Activated CD4-positive, alpha-beta memory T cell treated with anti-CD3 and anti-CD28 coated beads, Interleukin-2, amount 10 ng/mL, durations not matched to agents 7 days and 5 days (primary cell): ENCODE measurements at places on chromosomes 2 and 18. TPM values are rescaled to one million over a fixed set of nuclear protein-coding genes. Genes with fewer than 3 reads are reported as not detected.

DNA sequence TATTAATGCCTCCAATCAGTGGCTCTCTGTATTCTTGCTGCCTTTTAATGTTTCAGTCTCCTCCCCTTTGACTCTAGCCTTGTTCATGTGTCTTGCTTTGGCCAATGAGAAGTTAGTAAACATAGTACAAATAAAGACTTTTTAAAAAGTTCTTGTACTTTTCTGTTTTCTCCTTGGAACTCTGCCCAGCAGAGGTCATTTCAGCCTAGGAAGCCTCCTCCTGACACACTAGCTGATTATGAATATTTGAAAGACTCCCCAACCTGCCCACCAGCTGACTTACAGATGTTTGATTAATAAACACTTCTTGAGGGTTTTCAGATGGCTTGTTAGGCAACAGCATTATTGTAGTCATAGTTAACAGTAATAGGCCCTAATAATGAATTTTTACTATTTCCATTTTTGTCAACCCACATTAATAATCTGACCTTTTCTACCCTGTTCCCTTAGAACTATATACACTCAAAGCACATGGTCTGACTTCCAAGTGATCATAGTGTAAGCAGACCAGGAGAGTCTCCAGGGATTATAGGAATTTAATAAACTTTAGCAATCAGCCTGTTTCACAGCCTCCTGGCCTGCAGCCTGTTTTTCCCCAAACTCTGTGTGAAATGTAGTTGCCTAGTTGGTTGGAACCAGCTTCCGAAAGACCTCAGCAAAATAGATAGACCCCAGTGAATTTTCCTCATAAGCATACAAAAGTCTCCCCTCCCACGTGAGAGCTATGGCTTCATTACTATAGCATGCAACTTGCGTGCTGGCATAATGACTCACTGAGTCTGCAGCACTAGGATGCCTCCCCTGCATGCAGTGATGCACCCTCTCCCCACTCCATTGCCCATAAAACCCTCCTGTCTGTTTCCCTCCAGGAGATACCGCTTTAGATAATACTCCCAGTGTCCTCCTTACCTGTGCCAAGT, 670.7 kb upstream of the ZNF804A start:
- DNase-seq: no peak
- no peaks in the 10 kb centered on the region for H3K36me3 ChIP-seq
- H3K4me3 ChIP-seq: no peak overlapping the region
- H3K27ac ChIP-seq: no peak overlapping the region

GRCh38 chr2:190693533-190694232, 44.8 kb downstream of the NAB1 start:
- no peak overlapping the region for H3K27ac ChIP-seq
- no peak overlapping the region for H3K4me3 ChIP-seq
- peaks cover 29% of the 10 kb centered on the region for H3K4me1 ChIP-seq

DNA sequence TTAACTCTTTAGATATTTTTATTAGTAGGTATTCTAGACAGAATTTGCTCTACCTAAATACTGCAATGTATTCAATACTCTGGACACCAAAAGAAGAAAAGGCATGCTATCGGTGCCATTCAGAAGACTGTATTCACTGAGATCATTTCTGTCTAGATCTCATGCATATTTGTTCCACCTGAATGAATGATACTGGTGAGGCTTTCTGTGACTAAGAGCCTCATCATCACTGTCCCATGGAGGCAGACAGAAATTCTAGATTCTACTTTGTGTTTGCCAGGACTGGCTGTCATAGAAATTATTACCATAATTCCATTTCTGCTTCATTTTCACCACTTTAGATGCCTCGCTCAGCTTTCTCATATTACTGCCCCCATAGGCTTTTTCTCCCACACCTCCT, 340.7 kb downstream of the MBD2 start:
- no peak for DNase-seq
- H3K27me3 ChIP-seq: no peaks in the 10 kb centered on the region
- no peaks in the 10 kb centered on the region for H3K4me1 ChIP-seq
- no peak overlapping the region for H3K4me3 ChIP-seq
- no peak overlapping the region for H3K27ac ChIP-seq
- no peaks in the 10 kb centered on the region for H3K36me3 ChIP-seq

DNA sequence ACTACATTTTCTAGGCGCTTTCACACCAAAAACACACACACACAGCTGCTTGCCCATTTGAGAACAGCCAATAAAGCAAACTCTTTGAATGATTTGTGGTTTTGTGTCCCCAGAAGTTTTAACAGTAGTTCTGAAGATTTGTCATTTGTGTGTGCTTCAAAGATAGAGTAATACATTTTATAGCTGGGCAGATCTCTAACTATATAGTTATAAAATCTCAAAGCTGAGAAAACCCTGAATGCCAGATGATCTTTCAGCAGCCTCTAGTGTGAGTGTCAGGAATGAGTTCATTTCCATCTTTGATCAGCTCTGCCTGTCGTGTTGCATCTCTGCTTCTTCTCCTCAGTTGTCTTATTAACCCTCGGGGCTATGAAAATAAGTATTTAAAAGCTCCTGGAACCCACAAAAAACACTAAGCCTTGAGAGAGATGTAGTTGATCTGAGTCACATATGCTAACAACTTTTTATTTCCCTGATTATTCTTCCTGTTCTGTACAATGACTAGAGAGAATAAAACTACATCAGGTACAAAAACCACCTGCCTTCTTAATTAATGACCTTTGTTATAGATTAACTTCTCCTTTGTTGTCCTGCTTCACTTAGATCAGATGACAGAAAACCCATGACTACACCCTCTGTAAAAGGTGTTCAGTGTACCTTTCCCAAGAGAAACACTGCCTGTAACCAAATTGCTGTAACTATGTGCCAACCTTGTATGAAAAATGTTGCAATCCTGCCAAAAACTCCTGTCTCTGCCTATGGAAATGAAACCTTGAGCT, 30.0 kb upstream of the SLC3A1 start:
- H3K27me3 ChIP-seq: peaks cover 5% of the 10 kb centered on the region
- peaks cover 25% of the 10 kb centered on the region for H3K4me1 ChIP-seq
- DNase-seq: no peak
- no peak overlapping the region for H3K27ac ChIP-seq
- no peaks in the 10 kb centered on the region for H3K36me3 ChIP-seq
- no peak overlapping the region for H3K4me3 ChIP-seq

DNA sequence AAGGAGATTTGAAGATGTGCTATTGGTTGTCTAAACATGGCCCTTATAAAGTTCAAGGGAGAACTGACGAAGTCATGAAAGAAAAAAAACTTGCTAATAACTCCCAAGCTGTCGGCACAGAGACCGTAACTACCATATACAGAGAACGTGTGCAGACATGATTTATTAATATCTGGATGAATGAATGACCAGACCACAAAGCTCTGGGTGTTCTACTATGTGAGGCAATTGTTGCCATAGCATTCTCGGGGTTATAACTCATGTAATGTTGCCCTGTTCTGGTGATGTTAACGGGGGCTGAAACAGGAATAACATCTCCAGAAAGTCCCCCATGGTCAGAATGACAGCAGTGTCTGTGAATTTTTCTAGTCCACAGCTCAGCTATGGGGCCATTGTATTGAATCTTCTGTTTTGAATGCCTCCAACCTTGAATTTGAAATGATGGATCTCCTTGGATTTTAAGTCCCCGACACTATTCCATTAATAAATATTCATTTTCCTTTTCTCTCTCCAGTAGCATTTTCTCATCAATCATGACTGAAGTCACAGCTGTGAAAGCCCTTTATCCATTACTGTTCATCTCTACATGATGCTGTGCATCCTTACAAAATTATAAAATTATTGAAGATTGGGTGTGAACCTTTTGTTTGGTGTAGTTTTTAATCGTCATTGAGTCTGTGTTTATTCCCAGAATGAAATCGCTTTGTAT, 483.4 kb upstream of the KLHL29 start:
- H3K27me3 ChIP-seq: no peaks in the 10 kb centered on the region
- no peak overlapping the region for H3K27ac ChIP-seq
- no peaks in the 10 kb centered on the region for H3K4me1 ChIP-seq
- H3K4me3 ChIP-seq: no peak overlapping the region

The ABHD1 gene
- total RNA-seq: 0.13 TPM

The NOSTRIN gene
- not detected for total RNA-seq

The HOXD11 gene
- not detected for total RNA-seq

DNA sequence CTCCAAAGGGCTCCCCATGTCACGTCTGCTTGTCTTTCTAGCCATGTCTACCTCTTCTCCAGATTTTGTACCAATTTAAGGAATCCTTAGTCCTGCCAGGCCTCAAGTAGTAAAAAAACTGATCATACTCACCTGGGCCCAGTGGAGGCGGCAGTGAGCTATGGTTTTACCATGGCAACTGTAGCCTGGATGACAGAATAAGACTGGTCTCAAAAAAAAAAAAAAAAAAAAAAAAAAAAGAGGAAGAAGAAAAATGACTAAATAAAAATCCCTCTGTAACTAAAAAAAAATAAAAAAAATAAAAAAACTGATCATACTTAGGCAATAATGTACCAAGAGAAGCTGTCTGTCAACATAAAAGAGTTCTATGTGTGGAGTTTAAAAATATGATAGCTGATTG, 221.6 kb downstream of the NR4A2 start:
- H3K4me1 ChIP-seq: no peaks in the 10 kb centered on the region
- H3K4me3 ChIP-seq: no peak overlapping the region
- H3K36me3 ChIP-seq: no peaks in the 10 kb centered on the region
- H3K27ac ChIP-seq: no peak overlapping the region
- no peak for DNase-seq

DNA sequence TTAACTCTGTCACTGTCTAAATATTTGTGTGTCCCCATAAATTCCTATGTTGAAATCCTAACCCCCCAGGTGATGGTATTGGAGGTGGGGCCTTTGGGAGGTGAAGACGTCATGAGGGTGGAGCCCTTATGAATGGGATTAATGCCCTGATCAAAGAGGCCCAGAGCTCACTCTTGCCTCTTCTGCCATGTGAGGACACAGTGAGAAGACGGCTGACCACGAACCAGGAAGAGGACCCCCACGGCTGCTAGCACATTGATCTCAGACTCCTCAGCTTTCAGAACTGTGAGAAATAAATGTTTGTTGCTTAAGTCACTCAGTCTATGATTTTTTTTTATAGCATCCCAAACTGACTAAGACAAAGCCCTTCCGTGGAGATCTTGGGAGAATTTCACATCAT, 71.2 kb downstream of the BCL2L11 start:
- peaks cover 4% of the 10 kb centered on the region for H3K4me1 ChIP-seq
- no peak for DNase-seq
- H3K36me3 ChIP-seq: no peaks in the 10 kb centered on the region
- peaks cover 23% of the 10 kb centered on the region for H3K27me3 ChIP-seq

DNA sequence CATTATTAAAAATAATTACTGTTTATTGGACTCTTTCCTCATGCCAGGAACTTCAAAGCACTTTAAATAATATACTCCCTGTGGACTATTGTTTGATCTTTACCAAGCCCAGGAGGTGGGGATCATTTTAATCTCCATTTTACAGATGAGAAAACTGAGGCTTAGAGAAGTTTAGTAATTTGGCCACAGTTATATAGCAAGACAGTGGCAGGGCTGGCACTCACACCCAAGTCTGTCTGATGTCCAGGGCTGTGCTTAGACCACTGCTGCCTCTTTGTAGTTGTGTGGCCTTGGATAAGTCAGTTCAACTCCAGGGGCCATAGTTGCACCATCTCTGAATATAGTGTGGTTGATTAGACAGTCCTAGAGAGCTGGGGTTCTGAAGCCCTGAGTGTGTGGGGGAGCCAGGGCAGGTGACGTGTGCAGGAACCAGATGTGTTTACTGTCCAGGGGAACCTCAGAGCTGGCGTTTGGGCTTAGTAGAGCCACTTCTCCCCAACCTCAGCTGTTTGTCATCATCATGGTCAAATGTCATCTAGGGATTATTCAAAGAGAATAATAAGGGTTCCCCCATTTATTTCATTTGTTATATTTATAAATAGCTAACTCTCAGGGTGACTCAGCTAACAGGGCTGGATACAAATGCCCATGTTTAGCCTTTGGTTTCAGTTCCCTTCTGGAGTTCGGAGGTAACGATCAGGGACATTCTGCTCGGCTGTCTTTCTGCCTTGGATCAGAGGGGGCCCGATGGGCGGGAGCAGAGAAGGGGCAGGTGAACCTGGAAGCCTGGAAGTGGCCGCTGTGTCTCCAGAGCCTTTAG, 68.0 kb downstream of the BOLA3 start:
- no peak overlapping the region for H3K27ac ChIP-seq
- no peak for DNase-seq
- H3K4me3 ChIP-seq: no peak overlapping the region
- H3K4me1 ChIP-seq: no peaks in the 10 kb centered on the region

The CRYBA2 gene
- not detected for total RNA-seq

GRCh38 chr2:200310545-200310971, 4.1 kb downstream of the SPATS2L start:
- no peak overlapping the region for H3K4me3 ChIP-seq
- no peak for DNase-seq
- no peak overlapping the region for H3K27ac ChIP-seq
- peaks cover 49% of the 10 kb centered on the region for H3K4me1 ChIP-seq

DNA sequence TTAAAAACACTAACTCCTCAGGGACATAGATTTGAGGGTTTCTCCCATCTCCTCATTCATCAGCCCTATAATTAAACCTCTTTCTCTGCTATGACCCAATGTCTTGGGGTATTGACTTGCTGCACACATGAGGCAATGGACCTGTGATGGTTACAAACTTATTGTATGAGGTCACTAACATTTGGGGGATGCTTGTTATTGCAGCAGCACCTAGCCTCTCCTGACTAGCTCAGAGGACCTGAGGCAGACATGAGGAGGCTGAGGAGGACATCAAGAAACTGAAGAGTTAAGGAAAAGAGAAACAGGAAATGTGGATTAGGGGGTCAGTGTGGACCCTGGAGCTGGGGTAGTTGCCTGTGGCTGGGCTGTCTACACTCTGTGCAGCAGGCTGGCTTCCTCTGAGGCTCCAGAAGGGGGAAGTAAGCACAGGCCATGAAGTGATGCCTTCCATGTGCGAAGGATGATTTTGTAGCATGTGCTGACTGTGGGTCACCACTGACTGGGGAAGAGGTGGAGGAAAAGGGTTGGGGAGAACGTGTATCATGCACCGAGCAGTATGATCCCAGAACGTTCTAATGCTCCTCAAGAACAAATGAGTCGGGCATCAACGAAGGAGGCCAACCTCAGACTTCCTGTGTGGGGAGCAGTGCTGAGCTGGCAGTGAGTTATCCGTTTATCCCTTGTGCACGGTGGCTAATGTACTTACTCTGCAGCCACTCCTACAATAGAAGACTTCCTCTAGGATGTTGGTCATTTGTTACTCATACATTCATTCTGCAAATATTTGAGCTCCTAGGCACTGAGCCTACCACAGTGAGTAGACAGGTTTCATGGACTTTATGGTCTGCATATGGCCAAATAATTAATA, 42.1 kb upstream of the RFX8 start:
- peaks cover 38% of the 10 kb centered on the region for H3K4me1 ChIP-seq
- H3K36me3 ChIP-seq: peaks cover 6% of the 10 kb centered on the region
- no peak overlapping the region for H3K4me3 ChIP-seq
- peak; percentile 55 for DNase-seq

GRCh38 chr2:56709181-56709580, 525.4 kb downstream of the CCDC85A start:
- no peaks in the 10 kb centered on the region for H3K27me3 ChIP-seq
- H3K4me1 ChIP-seq: no peaks in the 10 kb centered on the region
- no peak overlapping the region for H3K27ac ChIP-seq
- no peak for DNase-seq
- H3K36me3 ChIP-seq: no peaks in the 10 kb centered on the region
- no peak overlapping the region for H3K4me3 ChIP-seq
